ENCODE measurements at places on chromosomes 16 and 17. TPM values are rescaled to one million over a fixed set of nuclear protein-coding genes. Genes with fewer than 3 reads are reported as not detected.

The MYH13 gene
- not detected for polyA plus RNA-seq

The MPV17L gene
- 1.0 TPM for polyA plus RNA-seq

The KRTAP4-6 gene
- not detected for polyA plus RNA-seq

The TM4SF5 gene
- not detected for polyA plus RNA-seq

The ATP2A3 gene
- 15.8 TPM for polyA plus RNA-seq

The LDAF1 gene
- 14.3 TPM for polyA plus RNA-seq

The TMEM238L gene
- polyA plus RNA-seq = not detected

The TBC1D3I gene
- not detected for polyA plus RNA-seq

The TBC1D3B gene
- 4.7 TPM for polyA plus RNA-seq

DNA sequence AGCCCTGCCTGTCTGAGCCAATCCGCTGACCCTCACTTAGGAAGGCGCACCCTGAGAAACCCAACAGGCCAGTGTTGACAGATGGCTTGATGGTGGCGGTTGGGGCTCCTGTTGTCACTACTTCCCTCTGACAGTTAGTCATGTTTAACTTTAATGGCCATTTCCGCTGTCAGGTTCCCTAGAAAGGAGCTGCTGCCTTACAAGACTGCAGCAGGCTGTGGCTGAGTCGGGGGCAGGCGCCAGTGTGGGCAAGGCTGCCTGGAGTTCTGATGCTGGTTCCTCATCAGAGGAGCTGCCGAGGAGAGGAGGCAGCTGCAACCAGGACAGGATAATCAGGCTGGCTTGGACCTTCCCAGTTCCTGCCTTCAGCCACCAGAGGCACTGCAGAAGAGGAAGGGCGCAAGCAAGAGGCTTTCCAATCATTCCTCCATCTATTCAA lies 223.2 kb upstream of the DYNLRB2 start:
- DNase-seq = no peak

GRCh38 chr16:27849621-27850020 lies 213.9 kb downstream of the GSG1L start:
- no peak for DNase-seq

DNA sequence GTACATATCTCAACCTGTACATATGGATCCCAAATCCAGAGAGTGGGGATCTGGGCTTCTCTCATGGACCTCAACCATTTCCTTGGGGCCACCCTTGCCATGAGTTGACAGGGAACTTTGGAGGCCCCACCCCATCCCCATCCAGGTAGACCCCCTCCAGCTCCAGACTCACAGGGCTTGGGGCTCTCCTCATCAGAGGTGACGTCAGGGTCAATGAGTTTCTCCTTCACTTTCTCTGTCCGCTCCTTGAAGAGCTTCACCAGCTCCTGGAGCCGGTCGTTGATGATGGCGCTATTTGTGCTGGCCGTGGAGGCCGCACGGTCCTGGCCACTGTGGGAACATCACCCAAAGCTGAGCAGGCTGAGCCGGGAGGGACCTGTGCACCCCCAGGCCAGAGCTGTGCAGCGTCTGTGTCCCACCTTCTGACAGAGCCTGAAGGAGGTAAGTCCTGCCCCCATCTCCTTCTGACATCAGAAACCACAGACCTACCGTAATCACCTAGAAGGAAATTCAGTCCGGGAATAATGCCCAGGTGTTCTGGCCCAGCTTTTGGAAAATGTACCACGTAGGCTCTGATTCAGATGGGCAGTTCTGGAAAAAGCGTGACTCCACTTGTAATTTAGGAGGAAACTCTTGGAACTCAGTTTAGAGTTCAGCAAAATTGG lies 50.6 kb downstream of the CNGB1 start:
- DNase-seq = no peak

GRCh38 chr17:6670571-6670970 lies 19.0 kb downstream of the C17orf100 start:
- no peak for DNase-seq

DNA sequence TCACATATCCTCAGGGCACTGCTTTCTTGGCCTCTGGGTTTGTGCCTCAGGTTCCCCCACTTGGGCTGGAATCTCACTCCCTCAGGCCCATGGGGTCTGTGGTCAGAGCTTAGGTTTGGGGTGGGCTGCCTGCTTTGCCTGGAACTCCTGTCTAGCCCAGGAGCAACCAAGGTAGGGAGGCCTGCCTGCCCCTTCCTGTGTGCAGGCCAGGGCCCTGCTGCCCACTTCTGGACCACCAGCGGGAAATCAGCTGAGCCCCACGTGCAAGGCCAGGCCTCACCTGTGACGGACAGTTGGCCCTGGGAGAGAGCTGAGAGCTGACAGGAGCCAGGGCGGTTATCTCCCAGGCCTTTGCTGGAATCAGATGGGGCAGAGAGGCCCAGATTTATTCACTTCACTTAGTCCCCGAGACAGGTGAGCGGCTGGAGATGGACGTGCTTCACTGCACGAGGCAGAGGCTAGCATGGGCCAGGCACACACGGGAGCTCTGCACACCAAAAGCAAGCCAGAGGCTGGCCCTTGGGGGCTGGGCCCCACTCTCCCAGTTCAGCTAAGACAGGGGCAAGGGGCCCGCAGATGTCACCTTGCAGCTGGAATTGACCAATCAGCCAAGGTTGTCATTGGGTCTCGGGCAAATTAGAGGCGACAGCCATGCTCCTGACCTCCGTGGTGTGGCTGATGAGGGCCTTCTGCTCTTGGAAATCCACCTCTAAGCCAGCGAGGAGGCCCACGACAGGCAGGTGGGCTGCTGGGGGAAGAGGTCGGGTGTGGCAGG lies 49.9 kb upstream of the DOC2B start:
- DNase-seq = no peak

DNA sequence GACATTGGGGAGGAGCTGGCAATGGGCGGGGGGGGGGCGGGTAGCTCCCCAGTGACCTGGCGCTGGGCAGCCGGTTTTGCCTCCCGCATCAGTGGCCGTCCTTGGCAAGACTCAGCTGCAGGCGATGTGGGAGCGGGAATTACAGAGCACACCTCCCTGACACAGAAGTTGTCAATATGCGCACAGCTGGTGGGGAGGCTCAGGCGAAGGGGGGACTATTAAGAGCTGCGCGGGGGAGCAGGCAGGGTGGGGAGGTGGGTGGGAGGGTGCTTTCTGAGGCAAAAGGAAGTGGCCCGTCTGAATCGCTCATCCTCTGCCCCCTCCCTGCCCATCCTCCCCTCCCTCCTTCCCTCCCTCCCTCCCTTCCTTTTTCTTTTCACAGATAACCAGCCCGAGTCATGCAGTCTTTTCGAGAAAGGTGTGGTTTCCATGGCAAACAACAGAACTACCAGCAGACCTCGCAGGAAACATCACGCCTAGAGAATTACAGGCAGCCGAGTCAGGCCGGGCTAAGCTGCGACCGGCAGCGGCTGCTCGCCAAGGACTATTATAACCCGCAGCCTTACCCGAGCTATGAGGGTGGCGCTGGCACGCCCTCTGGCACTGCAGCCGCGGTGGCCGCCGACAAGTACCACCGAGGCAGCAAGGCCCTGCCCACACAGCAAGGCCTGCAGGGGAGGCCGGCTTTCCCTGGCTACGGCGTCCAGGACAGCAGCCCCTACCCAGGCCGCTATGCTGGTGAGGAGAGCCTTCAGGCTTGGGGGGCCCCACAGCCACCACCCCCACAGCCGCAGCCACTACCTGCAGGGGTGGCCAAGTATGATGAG lies 44.0 kb downstream of the SREBF1 start:
- DNase-seq = peak; percentile 88

DNA sequence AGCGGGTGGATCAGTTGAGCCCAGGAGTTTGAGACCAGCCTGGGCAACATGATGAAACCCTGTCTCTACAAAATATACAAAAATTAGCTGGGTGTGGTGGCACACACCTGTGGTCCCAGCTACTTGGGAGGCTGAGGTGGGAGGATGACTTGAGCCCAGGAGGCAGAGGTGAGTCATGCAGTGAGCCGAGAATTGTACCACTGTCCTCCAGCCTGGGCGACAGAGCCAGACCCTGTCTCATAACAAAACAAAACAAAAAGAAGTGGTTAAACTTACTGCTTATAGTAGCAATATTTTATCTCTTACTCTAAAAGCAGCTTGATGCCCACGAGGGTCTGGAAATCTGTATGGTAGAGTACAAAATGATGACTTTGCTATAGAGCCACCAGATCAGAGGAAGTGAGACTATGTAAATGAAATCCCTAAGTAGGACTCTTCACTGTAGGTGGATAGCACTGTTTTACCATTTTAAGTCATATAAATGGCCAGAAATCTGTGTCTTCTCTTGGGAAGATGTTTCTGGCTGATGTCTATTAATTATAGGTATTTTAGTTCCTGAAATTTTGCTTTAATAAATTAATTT lies 60.4 kb upstream of the MRC2 start:
- no peak for DNase-seq

DNA sequence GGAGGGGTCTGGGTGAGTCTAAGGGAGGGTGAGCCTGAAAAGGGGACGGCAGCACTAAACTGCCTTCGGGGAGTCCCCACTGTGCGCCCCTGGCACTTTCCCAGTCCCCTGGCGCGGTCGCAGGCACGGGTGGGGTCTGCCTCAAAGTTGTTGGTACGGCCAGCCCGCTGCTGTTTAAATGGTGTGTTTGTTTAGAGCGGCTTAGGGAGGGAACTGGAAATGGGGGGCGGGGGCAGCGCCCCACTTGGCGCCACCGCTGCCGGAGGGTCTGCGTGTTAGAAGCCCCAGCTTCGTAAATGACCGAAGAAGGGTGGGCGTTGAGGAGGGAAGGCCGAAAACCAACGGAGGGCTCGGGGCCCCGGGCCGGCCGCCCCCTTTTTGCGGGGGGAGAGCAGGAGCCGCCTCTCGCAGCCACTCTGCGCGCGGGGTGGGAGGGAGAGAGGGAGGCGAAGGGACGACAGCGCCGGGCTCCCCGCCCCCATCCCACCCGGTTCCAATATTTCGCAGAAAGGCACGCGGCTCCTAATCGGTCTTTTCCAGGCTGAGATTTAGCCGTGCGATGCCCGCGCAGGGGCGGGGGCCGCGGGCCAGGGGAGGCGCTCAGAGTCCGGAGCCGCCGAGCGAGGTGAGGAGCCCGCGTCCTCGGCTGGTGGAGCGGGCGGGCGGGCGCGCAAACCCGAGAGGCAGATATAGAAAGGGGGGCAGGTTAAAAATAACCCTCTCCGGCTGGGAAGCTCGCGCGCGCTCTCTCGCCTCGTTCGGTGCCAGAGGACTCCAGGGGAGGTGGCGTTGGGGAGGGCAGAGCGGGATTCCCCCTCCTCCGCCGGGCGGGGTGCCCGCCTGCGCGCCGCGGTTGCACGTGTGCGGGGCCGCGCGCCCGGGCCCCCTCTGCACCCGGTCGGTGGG lies 54.9 kb downstream of the SREBF1 start:
- peak; percentile 62 for DNase-seq

DNA sequence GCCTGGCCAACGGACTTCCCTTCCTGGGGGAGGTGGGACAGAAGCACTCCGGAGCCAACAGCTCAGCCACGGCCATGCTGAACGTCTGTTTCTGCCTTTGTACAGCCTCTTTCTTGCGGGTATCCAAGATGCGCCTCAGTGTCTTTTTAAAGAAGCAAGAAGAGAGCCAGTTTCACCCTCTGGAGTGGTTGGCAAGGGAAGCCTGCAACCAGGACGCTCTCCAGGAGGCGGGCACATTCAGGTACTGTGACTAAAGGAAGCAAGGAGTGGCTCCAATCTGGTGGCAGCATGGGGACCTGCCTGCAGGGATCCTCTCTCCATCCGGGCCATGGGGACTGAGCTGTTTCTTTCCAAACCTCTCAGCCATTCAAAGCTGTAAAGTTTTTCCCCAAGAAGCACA lies 60.6 kb upstream of the ENDOV start:
- DNase-seq = no peak

GRCh38 chr16:46980926-46981325 lies 7.5 kb upstream of the DNAJA2 start:
- peak; percentile 49 for DNase-seq

- DNase-seq = no peak
Measured at GRCh38 chr17:49932138-49932723, 36.8 kb upstream of the DLX4 start.

GRCh38 chr16:46573008-46573833 lies 48.0 kb downstream of the SHCBP1 start:
- DNase-seq = no peak

GRCh38 chr16:720447-720989 lies 428 bp upstream of the ANTKMT start:
- DNase-seq = peak; percentile 78

GRCh38 chr17:57985675-57985974 lies 2.4 kb downstream of the VEZF1 start:
- DNase-seq = no peak
